Stimulated activated CD8-positive, alpha-beta memory T cell treated with anti-CD3 and anti-CD28 coated beads, Interleukin-4, amount 100 ng/mL, for 48 hours (primary cell): ENCODE measurements at places on chromosomes 2 and 18.

- DNase-seq = no peak
Observed at GRCh38 chr2:21331625-21332370, 208.0 kb downstream of the TDRD15 start.

- peak; percentile 73 for DNase-seq
Observed at GRCh38 chr2:167292430-167293171, 404.3 kb downstream of the XIRP2 start.

- DNase-seq = no peak
Observed at GRCh38 chr18:56298935-56299334, 339.5 kb downstream of the TXNL1 start.

GRCh38 chr2:189116979-189117378 is 62.6 kb downstream of the COL5A2 start:
- no peak for DNase-seq

GRCh38 chr2:171139860-171140259 is 20.8 kb downstream of the TLK1 start:
- no peak for DNase-seq

GRCh38 chr2:119280680-119281079 is 57.0 kb downstream of the STEAP3 start:
- DNase-seq = no peak

- DNase-seq = no peak
Observed at GRCh38 chr2:70988151-70988550, 6.5 kb downstream of the TEX261 start.

GRCh38 chr2:121284463-121285449 is at the start of gene TFCP2L1:
TSS of gene TFCP2L1 (minus strand) at chr2:121285202. CDS start at chr2:121285109, 93 bp downstream.
- peak; percentile 43 for DNase-seq

GRCh38 chr18:2108591-2108990 is 462.7 kb downstream of the METTL4 start:
- no peak for DNase-seq

GRCh38 chr2:106638043-106638442 is 150.9 kb downstream of the CD8B2 start:
- no peak for DNase-seq

- DNase-seq = no peak
Observed at GRCh38 chr2:64228918-64229317, 84.7 kb upstream of the PELI1 start.

DNA sequence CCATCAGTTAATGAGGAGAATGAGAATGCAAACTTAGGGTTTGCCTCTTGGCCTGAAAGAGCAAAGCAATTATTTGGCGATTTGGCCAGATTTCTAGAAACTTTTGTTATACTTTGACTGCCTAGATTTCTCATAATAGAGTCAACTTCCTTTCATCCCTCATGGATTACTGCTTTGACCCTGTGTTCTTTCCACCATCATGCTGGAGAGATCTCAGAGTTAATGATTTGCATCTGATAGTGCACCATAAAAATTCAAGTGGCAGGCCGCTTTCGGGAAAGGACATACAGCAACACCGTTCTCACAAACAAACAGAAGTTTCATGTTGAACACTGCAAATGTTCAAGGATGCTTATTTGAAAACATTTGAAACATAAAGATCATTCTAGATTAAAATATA is 143.7 kb upstream of the ZFP36L2 start:
- DNase-seq = no peak

DNA sequence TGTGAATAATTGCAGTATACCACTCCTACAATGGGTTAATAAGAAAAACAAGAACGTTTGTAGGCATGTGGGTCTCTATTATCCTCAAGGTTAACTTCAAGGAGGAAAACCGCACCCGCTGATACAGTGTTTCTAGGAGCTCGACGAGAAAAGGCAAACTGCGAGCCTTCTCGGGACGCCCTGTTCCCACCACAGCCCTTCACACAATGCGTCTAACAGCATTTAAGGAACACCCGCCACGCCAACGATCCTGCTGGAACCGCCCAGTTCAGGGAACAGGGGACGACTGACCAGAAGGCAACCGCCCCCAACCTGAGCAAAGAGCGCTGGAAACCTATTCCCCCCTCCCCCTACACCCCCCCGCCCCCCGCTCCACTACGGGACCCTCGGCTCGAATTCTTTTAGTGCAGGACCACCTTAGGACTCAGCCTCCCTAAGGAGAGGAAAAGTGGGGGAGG is 710 bp upstream of the TMSB10 start:
- DNase-seq = peak; percentile 65

DNA sequence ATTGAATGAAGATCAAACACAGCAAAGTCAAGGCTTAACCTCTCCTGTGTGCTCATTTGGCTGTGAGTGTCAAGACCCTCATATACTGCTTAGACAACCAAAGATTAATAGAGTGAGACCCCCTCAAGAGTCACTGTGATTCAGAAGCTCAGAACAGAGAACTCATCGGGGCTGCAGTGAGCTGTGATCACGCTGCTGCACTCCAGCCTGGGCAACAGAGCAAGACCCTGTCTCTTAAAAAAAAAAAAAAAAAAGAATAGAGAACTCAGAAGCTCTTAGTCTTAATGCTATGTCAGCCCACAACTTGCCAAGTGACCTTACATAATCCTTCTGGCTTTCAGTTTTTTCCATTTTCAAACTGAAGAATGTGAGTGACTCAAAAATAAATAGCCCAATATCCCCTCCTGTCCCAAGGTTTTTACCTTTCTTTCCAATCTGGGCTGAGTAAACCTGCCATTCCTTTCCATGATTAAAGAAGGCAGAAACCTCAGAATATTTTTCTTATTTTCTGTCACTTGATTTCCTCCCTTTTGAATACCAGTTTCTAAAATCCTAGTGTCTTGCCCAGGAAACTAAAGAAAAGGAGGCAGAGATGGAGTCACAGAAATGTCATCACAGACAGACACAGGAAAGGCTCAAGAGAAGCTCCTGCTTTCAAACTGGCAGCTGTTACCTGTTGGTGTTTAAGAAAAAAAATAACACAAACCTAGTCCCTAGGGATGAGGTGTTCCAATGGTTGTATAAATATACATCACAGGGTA is 102.4 kb downstream of the CACNB4 start:
- no peak for DNase-seq

DNA sequence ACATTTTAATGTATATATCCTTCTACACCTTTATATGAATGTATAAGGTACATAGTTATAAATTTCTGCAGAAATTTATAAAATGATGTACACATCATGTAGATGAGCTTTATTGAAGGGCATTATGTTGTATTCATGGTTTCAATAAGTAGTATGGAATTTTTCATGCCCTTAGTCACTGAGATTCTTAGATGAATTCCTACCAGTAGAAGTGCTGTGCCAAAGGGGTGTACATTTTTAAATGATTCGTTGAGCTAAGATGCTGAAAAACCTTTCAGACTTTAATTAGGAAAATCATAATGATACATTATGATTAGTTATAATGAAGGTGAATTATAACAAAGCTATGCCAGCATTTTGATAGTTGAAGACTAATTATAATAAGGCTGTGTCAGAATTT is 115.2 kb downstream of the ZNF236 start:
- DNase-seq = no peak

- DNase-seq = no peak
Observed at GRCh38 chr2:204505946-204506345, 39.3 kb upstream of the PARD3B start.

- no peak for DNase-seq
Observed at GRCh38 chr2:204795156-204795555, 249.9 kb downstream of the PARD3B start.

DNA sequence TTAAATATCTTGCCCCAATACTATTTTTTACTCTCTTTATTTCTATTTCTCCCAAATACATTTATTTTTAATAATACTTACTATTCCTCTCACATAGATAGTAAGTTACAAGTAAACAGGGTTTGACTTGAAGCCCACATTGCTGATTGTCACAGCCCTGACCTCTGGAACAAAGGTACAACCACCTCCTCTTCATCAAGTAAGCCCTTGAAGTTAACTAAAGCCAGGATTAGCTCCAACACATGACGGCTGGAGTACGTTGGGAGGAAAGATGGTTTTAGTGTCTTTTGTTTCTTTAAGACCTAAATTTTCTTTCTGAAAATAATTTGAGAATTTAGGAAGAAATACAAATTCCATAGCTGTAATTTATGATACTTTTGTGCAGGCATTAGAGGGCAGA is 949 bp downstream of the MYOM1 start:
- no peak for DNase-seq

GRCh38 chr2:177239932-177240630 is 24.4 kb downstream of the NFE2L2 start:
- no peak for DNase-seq
